ENCODE measurements at places on chromosomes 2 and 18.

DNA sequence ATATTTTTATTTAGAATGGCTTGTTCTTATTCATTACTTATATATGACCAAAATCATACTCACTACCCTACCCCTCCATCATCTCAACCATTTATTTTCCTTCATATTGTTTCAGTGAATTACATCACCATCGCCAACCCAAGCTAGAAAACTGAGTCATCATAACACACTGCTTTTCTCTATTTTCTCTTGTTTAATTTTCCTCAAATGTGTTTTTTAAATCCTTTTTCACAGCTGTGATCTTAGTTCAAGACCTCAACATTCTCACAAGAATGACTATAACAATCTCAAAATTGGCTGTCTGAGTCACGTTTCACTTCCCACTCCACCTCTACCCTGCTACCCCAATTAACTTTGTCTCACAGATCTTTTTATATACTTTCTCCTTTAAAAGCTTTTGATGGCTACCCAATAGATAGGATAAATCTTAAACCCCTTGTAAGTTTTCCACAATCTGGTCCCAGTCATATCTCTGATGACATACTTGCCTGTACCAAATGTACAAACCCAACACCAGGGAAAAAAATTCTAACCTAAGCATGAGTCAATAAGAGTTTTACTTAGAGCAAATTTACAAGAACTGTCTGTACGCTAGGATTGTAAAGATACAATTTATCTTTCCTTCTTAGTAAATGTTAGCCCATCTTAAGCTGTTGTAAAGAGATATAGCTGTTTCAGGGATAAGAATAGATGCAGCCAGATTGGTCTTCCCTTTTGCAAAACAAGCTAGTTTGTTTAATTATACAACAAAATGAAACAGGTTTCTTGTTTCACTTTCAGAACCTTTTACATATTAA is 635.1 kb upstream of the SLC39A10 start:
- DNase-seq, result no peak

- peak; percentile 87 for DNase-seq
Observed at GRCh38 chr2:236642584-236643291, 73.1 kb downstream of the ACKR3 start.

- DNase-seq, result no peak
Observed at GRCh38 chr2:152890736-152891135, 172.3 kb downstream of the ARL6IP6 start.

DNA sequence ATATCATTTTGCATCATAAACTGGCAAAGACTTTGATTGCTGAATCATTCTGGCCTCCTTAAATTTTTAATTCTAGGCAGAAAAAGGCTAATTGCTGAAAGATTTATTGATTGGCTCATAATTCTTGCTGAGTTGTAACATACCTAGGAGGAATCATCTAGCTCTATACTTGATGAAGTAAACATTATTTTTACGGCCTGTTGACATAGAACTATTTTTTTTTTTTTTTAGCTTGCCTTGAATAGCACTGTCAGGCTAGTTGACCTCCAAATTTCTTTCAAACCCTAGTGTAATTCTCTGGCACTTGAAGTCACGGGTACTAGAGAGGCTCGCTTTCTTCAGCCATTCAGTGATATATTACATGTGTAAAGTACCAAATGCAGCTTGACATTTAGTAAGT is 2.8 kb downstream of the SERPINB12 start:
- DNase-seq, result no peak

- peak; percentile 17 for DNase-seq
Observed at GRCh38 chr2:71670430-71670795, 217.1 kb downstream of the DYSF start.

- DNase-seq, result no peak
Observed at GRCh38 chr2:184370954-184371353, 227.4 kb upstream of the ZNF804A start.

DNA sequence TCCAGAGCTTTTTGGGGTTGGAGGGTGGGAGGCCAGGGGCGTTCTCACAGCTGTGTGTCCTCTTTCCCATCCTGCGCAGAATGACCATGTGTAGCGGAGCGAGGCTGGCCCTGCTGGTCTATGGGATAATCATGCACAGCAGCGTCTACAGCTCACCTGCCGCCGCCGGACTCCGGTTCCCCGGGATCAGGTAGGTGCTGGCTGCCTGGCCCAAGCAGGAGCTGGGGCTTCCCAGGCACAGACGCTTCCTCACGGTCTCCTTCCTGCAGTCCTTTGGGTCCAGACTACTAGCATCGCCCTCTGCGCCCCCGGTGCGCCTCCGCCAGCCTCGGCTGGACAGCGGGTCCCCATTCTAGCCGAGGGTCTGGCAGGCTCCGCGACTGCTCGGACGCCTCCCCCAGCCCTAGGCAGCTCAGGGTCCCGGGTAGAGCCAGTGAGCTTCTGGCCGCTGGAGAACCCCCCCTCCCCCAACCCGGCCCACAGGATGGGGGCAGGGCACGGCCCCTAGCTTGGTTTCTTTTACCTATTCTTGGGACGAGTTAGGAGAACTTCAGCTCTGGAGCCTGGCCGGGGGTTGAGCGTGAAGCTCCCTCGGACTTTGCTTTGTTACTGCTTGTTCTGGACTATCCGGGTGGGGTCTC is 756 bp downstream of the ADCYAP1 start:
- no peak for DNase-seq

GRCh38 chr2:145080426-145080825 is 560.5 kb upstream of the ZEB2 start:
- no peak for DNase-seq

GRCh38 chr2:215835657-215836056 is 177.7 kb downstream of the MREG start:
- DNase-seq, result no peak

DNA sequence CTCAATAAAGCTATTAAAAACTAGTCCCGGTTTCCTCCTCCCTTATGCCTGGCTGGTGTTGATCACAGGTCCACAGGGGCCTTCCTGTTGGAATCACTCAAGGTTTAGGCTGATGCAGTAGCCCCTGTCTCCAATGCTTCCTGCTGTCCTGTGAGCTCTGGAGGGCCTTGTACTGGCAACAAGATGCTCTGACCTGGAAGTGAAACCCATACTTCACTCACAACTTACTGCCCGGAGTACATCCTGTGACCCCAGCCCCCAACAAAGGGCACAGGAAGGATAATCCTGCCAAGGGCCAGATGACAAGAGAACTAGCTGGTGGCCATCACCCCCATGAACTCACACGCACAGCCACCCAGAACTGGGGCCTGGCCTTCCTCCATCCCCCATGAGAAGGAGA is 50.3 kb downstream of the ZBTB7C start:
- no peak for DNase-seq

GRCh38 chr18:78711316-78711715 is 268.3 kb upstream of the SALL3 start:
- DNase-seq, result no peak

DNA sequence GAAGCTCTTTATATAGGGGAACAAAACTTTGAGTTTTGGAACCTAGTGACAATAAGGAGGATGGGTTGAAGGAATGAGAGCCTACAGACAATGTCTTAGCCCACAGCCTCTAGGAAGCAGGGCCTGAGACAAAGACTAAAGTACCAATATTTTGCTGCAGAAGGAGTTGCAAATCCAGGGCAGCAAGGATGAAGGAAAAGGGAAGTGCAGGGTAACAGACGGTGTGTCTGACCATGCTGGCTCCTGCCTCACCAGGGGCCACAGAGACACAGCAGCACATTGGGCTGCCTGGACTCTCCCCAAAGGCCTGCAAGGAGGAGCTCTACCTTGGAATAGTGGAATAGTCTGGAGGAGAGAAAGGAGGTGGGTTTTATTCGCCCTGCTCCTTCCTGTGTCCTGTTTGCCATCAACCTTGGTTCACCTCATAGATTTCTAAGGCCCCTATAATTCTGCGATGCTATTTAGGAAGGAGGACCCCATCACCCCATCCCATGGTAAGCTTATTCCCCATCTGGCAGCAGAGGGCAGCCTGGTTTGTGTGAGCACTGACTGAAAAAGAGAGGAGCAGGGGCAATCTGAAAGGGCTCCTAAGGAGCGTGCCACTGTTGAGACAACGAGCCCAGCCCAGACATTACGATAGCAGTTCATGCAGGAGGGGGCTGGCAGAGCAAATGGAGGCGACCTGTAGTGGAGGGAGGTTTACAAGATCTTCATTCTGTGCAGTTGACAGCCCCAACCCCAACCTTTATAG is 143.4 kb downstream of the MGAT5 start:
- no peak for DNase-seq

GRCh38 chr2:117859924-117860647 is 45.6 kb downstream of the DDX18 start:
- DNase-seq, result no peak

DNA sequence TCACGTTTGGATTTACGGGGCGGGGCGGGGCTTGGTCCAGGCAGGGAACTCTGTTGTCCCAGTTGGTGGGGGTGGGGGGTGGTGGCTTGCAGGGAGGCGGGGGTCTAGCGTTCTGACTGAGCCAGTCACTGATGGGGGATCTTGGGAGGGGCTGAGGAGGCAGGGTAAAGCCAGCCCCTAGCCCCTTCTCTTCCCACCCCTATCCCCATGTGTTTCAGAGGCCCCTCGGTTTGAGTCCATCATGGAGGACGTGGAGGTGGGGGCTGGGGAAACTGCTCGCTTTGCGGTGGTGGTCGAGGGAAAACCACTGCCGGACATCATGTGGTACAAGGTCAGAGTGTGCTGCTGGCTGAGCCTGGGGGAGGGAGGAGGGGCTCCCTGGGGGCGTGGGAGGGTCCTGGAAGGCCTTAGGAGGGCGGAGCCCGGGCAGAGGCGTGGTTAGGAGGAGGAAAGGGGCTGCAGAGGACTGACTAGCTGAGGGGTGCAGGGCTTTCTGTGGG is 22.0 kb upstream of the GMPPA start:
- DNase-seq, result no peak

- DNase-seq, result no peak
Observed at GRCh38 chr2:134642938-134643337, 75.9 kb downstream of the TMEM163 start.

DNA sequence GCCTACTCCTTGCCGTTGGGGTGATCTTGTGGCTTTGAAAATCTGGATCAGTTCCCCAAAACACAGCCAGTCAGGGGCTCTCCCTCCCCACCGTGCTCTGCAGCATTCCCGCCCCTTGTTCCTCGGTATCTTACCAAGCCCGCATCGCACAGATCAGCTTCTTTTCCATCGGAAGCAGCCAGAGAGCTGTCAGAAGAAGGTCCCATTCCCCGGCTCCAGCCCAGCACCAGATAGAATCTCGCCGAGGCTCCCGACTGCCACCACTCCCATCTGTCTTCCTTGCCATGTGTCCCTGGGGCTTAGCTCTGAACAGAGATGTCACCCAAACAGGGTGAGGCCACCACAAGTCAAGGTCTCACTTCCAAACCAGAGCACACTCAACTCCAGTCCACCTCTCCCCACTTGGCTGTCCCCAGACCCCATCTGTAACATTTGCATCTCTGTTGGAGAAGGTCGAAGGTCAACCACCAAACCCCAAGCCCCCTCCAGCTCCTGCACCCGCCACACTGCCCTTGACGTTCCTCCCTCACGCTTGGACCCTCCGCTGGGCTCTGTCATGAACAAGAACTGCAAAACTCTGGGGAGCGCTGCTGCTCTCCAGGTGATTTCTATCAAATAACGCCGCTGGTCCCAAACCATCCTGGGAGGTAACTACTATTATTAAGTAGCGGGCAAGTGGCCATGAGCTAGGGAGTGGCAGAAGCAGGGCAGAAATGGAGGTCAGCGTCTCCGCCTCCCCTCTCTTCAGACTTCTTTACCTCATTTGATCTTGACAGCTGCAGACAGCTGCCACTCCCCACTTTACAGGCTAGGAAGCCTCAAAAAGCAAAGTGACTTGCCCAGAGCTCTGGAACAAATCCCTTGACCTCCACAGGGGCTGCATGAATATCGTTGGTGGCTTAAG is 70.0 kb upstream of the TAF1B start:
- DNase-seq, result no peak

DNA sequence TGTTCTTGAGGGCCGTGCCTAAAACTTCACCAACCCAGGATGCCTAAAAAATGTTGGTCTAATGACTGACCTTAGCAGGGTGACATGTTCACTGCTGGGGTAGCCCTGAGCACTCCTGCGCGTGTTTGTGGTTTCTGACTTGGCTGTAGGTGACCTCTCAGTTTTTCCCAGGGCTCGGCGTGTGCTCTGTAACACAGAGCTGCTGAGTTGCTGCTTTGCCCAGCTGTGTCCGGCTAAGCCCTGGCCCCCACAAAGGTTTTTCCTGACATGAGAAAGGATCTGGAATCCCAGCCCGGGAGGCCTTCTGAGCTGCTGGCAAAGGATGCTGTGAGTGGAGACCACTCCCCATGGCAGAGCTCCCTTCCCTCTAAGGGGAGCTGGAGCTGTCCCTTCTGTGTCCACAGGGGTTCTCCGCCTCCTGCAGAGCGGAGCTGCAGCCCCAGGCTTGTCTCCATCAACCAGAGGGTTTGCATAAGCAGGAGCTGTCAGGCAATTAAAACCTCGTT is 52.7 kb downstream of the CRIM1 start:
- no peak for DNase-seq

DNA sequence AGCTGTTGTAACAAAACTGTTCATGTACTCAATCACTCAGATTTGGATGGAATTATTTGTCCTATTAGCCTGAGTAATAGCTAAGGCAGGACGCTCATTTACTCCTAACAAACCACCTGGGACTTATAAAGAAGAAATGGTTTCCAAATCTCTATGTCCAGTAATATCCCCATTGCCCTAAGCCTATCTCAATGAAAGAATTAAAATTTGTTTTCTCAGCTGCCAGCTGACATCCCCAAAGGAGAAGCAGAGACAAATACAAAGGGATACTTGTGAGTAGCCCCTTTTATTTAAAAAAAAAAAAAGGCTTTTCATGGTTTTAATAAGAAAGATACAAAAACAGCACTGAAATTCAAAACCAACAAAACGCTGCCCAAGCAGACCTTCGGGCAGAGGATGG is 211.4 kb upstream of the PARD3B start:
- DNase-seq, result no peak

GRCh38 chr2:45826884-45827635 is 175.6 kb downstream of the PRKCE start:
- DNase-seq, result peak; percentile 59

DNA sequence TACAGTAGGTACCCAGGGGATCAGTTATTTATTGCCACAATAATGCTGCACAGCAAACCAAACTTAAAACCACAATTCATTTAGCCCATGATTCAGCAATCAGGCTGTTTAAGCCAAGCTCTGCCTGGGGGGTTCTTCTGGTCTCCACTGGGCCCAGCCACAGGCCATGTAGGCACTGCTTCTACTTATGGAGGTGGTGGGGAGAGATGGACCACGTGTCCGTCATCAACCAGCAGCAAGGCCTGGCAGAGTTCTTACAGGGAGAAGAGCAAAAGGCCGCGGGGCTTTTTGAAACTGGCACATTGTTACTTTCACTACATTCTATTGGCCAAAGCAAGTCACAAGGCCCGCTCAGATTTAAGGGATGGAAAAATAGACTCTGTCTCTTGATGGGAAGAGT is 76.3 kb upstream of the DAPL1 start:
- no peak for DNase-seq

GRCh38 chr18:48674758-48675351 is 136.0 kb downstream of the CTIF start:
- no peak for DNase-seq
